ENCODE measurements at places on chromosomes 16 and 17.

DNA sequence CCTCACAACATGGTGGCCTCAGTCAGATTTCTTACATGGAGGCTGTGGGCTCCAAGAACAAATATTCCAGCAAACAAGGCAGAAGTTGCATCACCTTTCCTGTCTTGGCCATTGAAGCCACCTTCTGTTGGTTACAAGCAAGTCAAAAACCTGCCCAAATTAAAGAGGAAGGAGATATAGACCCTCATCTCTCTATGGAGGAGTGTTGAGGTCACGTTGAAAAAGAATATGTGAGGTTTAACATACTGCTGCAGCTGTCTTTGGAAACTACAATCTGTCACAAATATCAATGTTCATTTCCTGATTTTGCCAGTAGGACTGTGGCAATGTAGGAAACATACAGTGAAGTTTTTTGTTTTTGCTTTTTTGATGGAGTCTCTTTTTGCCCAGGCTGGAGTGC is 211.4 kb downstream of the COPRS start:
- DNase-seq, result no peak

- no peak for DNase-seq
These were observed 273.2 kb downstream of the CDH8 start for GRCh38 chr16:61763013-61763412.

GRCh38 chr17:40862985-40863733 is 3.9 kb downstream of the KRT12 start:
- no peak for DNase-seq

- DNase-seq, result no peak
These were observed 197.2 kb downstream of the FOXL1 start for GRCh38 chr16:86775511-86775921.

DNA sequence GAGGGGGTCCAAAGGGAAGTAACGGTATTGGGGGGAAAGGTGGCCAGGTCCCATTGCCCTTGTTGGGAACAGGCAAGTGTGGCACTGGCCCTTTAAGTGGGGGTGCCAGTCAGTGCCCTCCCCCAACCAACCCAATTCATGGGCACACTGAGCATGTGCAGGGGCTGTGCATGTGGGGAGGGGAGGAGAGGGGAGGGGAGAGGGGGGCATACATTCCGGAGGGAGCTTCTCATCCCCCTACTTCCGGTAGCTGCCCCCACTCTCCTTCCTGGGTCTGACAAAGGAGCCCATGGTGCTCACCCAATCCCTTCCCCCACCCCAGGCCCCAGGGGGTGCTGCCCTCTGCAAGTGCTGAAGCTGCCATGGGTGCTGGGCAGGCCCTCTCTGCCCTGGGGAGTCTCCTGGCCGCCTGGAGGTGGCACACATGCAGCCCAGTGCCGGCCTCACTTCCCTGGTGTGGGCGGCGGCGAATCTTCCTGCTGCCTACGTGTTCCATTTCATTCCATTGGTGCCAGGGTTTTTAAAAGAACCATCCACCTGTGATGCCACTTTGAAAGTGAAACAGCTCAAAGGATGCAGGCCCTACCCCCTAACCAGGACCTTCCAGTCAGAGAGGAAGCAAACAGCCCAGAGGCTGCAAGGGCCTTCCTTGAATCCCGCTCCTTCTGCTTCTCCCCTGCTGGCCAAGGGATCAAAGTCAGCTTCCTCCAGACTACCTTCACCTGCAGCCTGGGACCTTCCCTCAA is 11.0 kb downstream of the HEXIM2 start:
- peak; percentile 18 for DNase-seq

DNA sequence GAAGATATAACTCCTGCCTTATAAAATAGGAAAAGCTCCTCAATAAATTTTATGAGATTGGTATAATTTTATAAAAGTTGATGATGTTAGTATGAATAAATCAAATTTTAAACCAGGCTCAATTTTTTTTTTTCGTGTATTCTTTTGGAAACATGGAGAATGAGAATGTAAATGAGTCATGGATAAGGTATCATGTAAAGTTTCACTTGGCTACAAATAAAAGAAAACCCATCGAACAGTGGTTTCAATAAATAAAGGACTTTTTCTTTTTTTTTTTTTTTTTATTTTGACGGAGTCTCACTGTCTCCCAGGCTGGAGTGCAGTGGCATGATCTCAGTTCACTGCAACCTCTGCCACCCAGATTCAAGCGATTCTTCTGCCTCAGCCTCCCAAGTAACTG is 67.3 kb downstream of the PHKB start:
- DNase-seq, result no peak

GRCh38 chr16:56916571-56917403 is 15.2 kb upstream of the HERPUD1 start:
- no peak for DNase-seq

DNA sequence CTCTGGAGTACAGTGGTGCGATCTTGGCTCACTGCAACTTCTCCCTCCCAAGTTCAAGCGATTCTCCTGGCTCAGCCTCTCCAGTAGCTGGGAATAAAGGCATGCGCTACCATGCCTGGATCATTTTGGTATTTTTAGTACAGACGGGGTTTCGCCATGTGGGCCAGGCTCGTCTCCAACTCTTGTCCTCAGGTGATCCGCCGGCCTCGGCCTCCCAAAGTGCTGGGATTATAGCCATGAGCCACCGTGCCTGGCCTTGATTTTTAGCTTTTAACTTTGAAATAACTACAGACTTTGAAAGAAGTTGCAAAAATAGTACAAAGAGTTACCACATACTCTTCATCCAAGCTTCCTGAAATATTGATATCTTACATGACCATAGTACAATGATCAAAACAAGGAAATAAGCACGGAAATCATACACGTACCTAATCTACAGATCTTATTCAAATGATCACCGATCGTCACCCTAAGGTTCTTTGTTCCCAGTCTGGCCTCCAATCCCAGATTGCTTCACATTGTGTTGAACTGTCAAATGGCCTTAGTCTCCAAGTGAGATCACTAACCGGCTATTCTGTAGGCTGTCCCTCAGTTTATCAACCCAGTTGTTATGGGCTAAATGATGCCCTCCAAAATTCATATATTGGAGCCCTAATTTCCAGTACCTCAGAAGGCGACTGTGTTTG is 18.4 kb downstream of the NPIPA1 start:
- no peak for DNase-seq

DNA sequence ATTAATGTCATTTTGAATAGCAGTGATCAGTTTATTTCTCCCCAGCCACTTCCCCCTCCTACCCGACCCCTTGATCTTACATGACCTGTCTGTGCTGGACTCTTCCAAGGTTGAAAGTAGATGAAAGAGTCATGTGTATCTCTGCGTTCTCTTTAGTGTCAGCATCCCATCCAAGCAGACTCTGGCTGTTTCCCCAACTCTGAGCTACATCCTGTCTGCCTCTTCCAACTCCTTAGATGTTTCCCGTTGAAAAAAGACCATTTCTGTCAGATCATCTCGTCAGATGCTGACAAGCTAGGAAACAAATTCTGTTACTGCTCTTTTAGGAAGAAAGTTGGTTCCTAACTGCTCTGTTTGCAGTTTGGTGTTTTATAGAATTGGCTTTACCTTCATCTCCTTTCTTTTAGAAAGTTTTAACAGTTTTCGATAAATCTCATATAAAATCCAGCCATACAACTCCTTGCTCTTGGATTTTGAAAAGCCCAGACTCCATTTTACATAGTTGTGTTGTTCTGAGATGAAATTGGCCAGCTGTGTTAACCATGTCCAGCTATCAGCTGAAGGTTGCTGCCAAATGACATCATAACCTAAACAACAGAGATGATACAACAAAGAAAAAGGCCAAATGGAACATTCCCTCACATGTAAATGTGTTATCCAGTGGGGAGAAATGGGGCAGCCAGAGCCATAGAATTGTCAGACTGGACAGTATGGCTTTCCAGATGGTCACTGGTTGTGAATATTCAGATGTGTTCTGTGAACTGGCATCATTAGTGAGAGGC is 43.5 kb downstream of the CYB561 start:
- DNase-seq, result no peak

- DNase-seq, result no peak
These were observed 24.9 kb downstream of the HSD17B2 start for GRCh38 chr16:82059983-82060421.

DNA sequence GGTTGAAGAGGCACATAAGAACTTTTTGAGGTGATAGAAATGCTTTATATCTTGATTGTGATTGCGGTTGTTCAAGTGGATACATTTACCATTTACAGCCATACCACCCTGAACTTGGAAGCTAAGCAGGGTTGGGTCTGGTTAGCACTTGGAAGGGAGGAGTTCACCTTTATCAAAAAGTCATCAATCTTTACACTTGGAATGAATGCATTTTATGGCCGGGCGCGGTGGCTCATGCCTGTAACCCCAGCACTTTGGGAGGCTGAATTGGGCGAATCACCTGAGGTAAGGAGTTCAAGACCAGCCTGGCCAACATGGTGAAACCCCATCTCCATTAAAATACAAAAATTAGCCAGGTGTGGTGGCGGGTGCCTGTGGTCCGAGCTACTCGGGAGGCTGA is 9.5 kb upstream of the GJD3 start:
- DNase-seq, result no peak

GRCh38 chr16:9647981-9648701 is 534.1 kb downstream of the GRIN2A start:
- no peak for DNase-seq

DNA sequence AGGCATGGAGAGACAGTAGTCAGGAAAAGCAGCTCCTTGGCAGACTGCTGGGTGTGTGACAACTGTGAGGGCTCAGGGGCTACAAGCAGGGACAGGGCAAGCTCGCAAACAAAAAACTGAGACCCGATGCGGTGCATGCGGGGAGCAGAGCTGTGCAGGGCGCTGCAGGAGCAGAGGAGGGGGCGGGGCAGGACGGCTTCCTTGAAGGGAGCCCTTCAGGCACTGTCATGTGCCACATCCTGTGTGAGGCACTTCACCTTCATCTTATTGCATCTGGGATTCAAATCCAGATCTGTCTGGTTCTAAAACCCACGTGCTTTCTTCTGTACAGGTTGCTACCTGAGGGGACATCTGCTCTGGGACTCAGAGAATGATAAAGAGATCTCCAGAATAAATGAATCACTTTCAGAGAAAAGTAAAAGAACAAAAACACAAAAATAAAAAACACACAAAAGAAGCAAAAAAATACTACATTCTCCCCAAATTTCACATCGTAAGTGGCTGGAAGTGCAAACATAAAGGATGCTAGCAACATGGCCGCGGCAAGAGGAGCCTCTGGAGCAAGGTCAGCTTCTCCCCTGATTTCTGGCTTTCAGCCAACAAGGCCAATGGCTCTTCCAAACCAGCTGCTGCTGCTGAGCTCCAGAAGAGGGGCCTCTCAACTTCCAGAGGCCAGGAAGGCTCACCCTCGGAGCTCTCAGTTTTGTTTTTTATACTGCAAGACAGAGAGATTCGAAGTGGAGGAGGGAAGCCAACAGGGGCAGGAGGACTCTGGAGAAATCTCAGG is 14.2 kb downstream of the LYRM9 start:
- DNase-seq, result no peak

- DNase-seq, result no peak
These were observed 452.4 kb upstream of the C16orf82 start for GRCh38 chr16:26614237-26614841.

DNA sequence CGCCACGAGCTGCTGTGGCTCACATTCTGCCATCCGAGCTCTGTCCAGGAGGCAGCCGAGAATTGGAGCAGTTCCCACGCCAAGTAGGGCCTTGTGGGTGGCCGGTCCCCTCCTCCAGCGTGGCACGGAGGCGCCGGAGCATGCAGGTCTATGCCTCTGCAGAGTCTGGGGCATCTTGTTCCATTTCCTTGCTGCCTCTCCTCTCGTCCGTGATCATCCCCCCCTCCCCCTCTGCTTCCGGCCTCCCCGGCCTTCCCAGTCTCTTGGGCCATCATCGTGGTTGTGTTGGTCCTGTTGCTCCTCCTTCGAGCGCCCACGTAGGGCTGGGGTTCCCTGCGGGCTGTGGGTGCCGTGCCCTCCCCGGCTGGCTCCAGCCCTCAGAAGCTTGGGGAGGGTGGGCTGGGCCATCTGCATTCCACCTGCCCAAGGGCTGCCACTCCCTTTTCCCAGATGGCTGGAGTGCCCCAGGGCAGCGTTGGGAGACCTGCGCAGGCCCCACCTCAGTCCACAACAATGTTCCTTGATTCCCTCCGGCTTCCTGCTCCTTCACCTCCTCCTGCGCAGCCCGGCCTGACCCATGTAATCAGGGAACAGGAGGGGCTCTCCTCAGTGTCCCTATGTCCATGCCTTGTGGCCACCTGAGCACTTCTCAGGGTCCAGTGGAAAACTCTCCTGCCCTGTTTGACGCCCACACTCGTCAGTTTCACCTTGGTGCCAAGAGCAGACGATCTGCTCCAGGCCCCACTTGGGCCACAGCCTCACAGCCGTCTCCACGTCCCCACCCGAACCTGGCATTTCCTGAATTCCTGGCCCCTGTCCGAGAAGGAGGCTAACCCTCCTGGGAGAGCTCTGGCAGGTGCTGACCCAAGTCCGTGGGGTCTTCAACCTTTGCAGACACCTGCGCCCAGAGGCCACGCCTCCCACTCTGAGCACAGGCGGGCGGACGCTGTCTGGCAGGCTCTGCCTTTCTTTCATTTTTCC is 37.1 kb downstream of the BAIAP2 start:
- no peak for DNase-seq

DNA sequence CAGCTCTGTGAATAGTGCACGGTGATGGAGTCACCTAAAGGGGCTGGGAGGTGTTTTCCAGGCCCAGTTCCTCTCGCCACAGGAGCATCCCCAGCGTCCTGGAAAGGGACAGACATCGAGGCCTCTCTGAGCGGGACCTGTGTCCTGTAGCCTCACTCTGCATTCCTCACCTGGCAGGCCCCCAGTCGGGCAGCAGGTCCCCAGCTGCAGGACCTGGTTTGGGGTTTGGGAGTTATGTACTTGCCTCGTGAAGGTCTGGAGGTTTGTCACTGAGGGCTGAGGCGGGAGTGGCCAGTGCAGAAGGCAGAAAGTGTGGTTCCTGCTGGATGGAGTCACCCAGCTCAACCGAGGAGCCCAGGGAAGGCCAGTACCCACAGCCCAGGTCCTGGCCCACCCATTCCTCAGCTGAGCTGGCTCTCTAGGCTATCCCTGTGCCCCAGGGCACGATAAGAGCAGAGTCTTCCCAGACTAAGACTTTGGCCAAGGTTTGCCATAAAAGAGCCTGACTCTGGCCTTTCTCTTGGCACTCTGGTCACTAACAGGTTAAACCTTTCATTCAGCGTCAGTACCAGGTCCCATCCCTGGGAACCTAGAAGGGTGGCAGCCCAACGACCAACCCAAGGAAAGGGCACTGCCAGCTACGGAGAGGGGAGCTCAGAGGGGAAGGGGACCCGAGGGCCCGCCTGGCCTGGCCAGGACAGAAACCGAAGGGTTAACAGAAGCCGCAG is 24.4 kb downstream of the TBX4 start:
- DNase-seq, result no peak

- no peak for DNase-seq
These were observed 163.9 kb downstream of the ZFHX3 start for GRCh38 chr16:72884037-72884436.

DNA sequence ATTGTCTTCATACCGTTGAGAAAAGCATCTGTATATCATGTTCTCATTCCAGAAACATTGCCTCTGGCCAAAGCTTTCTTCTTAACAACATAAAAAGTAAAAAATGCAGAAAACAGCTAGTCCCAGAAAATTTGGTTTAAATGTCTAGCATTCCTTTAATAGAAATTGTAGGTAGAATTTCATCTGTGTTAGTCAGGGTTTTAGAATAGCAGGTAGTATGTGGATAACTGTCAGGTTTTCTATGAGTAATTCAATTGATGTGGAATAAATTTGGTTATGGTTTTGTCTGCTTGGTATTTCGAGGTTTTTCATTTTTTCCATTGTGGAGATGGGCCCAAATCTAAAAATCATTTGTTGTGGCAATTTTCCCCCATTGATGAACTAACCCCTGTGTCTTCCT is 616.7 kb downstream of the KCNJ2 start:
- no peak for DNase-seq

GRCh38 chr17:9878786-9879525 is 26.1 kb downstream of the RCVRN start:
- DNase-seq, result no peak
